ENCODE measurements at places on chromosomes 13 and 19. TPM values are rescaled to one million over a fixed set of nuclear protein-coding genes. Genes with fewer than 3 reads are reported as not detected.

DNA sequence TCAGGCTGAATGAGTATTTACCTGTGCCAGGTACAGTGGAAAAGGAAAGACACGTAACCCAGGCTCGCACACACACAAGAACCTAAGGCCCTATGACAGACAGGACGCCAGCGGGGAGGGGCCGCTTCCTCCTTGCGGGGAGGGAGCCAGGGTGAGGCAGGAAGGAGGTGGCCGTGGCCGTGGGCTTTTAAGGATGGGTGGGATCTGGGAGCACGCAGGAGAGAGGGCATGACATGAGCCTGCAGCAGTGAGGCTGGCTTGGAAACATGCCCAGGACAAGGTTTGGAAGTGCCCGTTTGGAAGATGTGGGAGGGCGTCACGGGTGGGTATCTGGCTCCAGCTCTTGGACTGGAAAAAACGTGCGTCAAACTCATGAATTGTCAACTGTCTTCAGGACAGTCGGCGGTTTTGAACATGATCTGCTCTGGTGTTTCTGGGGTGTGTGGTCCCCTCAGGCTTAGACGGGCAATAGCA, 20.1 kb downstream of the SH3GL1 start:
- no peak for DNase-seq

- no peak for DNase-seq
Observed at GRCh38 chr19:55697069-55697440, 22.0 kb downstream of the EPN1 start.

DNA sequence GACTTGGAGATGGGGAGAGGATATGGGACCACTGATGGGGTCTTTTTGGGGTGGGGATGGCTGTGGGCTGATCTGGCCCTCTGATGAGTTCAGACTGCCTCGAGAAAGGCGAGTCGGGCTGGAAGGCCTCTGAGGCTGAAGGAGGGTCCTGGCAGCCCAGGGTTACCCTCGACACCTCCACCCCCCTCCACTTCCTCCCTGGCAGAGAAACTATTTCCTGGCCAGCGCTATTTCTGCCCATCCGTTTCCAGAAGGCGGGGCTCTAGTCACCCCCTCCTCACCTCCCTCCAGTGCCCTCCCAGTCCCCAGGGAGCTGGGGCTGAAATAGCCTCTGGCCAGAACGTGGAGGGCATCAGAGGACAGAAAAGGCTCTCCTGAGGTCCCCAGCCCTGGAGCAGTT, 9.7 kb downstream of the EXOC3L2 start:
- no peak for DNase-seq

- no peak for DNase-seq
Observed at GRCh38 chr13:76667551-76667950, 218.7 kb downstream of the KCTD12 start.

GRCh38 chr19:10718205-10719196, 622 bp downstream of the DNM2 start:
- no peak for DNase-seq

DNA sequence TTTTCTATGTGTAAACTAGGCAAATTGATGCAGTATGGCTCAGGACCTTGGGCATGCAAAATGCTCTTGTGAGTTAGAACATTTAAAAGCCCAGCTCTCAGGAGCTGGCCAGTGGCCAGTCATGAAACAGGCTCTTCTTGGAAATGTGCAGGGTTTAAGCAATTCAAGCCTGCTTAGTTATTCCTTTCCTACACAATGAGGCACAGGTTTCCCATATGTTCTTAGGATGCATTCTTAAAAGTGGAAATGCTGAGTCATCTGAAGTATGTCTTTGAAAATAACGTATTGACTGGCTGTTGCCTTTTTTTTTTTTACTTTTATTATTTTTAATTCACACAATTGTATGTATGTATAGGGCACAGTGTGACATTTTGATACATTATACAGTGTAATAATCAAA, 300.7 kb downstream of the SLC7A1 start:
- DNase-seq: no peak

DNA sequence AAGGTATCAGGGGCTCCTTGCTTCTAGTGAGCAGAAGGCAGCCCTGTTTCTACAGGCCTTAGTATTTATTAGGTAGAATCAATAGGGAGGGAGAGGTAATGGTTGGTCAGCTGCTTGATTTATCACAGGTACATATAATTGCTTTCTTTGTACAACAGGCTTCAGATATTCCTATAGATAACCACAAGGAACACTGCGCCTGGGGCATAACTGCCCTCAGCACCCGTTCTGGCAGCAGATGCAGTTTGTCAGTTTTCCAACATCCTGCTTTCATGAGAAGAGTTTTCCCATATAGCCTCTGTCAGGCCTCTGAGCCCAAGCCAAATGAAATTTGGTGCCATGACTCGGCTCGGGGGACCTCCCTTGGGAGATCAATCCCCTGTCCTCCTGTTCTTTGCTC, 12.4 kb upstream of the ZNF486 start:
- no peak for DNase-seq

GRCh38 chr19:45177817-45178261, at the start of gene TRAPPC6A:
TSS of gene TRAPPC6A (minus strand) at chr19:45178237. CDS start at chr19:45178218, 19 bp downstream.
- DNase-seq: no peak

DNA sequence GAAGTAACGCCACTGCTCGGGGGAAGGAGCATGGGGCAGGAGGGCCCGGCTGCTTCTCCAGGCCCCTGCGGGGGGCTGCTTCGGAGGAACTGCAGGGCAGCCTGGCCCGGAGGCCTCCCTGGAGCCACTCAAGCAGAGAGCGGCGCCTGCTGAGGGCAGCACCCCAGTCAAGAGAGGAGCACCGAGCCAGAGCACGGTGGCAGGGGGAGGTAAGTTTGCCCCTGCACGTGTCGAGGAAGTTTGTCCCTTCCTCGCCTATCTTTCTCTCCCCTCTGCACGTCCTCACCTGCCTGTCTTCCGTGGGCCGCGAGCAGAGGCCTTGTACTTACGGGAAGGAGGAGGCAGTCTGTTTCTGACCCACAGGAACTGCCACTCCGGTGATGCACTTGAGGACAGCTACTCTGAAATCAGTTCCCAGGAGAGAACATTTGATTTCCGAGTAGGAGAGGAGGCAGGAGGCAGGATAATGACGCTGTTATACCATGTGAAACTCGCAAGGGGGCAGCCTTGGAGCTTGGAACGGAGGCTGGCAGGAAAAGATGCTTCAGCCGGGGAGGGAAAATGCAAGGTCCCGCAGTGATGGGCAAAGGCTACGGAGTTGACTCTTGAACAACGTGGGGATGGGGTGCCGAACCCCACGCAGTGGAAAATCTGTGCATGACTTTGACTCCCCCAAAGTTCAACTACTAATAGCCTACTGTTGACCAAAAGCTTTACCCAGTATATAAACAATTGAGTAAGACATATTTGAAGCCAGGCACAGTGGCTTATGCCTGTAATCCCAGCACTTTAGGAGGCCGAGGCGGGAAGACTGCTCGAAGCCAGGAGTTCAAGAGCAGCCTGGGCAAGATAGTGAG, 5.0 kb downstream of the FFAR1 start:
- DNase-seq: peak; percentile 56

GRCh38 chr13:29693275-29693945, 97.9 kb upstream of the SLC7A1 start:
- DNase-seq: no peak

DNA sequence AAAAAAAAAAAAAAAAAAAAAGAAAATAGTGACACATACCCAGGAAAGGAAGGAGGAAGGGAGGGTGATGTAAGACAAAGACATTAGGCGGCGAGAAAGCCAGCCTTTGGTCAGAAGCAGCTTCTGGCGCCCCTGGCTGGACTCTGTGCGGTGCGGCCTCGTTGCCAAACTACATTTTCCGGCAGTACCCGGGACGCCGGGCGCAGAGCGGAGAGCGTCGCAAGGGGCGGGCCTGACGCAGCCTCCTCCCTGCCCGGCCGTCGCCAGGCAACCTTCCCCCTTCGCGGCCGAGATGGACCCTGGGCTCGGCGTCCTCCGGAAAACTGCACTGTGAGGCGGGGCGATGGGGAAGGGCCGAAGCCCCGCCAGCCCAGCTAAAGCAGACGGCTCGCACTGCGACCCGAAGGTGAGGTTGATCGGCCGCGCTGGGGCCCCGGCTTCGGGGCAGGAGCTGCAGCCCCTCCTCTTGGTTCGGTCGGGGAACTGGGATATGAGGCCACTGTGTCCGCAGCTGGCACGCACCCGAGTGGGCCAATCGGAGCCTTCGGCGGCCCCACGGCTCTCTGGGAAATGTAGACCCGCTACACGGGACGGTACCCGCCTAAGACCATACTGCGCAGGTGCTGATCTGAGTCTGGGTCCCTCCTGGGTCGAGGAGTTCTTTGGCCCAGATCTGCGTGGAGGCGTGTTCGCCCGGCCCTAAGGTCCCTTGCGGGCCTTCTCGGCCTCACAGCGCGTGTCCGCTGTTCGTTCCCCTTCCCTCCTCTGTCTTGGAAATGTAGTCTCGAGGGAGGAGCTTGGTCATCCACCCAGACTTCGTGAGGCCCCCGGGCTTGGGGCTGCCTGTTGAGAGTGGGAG, 2.3 kb upstream of the MZF1 start:
- DNase-seq: peak; percentile 89

DNA sequence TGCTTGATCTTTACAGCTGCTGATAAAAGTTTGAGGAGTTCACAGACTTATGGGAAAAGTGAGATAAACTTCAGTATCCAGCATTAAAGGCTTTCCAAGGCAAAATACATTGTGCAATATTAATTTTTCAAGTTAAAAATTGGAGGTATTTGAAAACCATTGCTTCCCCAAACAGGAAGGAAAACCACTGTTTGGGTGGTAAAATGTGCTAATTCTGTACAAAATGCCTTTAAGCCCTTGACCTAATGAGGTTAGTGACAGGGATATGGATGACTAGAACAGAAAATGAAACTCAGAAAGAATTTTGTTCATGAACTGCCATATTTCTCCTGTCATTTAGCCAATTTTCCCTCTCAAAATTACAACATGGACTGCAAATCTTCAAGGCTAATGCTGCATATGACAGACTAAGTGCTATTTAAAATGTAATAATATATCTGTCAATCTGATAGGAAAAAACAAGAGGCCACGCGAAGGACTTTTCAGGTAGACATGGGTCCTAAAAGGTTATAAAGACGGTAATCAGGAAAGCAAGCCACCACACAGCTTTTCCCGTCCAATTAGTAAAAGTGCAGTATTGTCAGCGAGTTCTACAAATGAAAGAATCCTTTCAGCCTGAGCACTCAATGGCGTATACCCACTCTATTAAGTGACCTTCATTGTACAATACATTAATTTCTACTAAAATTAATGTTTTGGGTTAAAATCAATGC, 212.8 kb downstream of the ENOX1 start:
- DNase-seq: no peak

- DNase-seq: no peak
Observed at GRCh38 chr19:32599736-32600157, 18.8 kb downstream of the PDCD5 start.

GRCh38 chr19:17296273-17296672, 7.0 kb downstream of the ABHD8 start:
- DNase-seq: no peak

DNA sequence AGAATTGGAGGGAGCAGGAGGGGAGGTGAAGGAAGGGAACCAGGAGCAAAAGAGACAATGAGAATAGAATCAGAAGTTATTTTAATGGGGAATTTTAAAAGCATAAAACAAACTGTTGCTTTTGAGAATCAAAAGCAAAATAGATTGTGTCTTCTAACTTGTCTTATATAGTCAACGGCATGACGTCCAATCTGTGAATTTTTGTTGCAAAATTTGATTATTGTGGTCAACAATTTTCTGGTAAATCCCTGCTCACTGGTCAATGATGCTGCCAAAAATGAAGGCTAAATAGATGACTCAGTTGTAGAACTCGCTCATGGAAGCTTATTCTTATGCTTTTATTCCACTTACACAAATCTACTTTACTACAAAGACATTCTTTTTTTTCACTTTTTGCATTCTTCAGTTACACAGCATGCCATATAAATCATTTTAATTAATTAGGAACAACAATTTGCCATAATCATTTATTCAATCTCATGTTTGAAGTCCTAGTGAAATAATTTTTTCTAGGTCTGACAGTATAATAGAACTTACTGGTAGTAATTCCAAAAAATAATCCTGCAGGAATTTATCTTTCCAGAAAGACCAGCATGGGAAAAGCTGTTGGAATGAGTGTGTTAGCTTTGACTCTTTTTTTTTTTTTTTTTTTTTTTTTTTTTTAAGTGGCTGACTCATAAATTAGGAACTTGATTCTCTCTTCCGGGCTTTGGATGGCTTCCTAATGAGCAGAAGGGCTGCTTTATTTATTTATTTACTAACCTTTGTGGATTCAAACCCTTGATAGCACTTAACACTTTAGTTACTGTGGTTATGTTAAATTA, 256.9 kb downstream of the SPRY2 start:
- peak; percentile 34 for DNase-seq

The RPL18A gene
- 1,272 TPM for polyA plus RNA-seq

The BRME1 gene
- polyA plus RNA-seq: 4.3 TPM

The SLC10A2 gene
- 0.58 TPM for polyA plus RNA-seq

The LGALS14 gene
- polyA plus RNA-seq: not detected
